LNCaP clone FGC (cell line): ENCODE measurements at places on chromosomes 3 and 15.

- DNase-seq, result no peak
These were observed 2.1 kb upstream of the RHO start for GRCh38 chr3:129526121-129526900.

- DNase-seq, result no peak
These were observed 301.7 kb upstream of the UMPS start for GRCh38 chr3:124428372-124429128.

- DNase-seq, result no peak
These were observed 430.6 kb downstream of the FOXP1 start for GRCh38 chr3:71152892-71153265.

DNA sequence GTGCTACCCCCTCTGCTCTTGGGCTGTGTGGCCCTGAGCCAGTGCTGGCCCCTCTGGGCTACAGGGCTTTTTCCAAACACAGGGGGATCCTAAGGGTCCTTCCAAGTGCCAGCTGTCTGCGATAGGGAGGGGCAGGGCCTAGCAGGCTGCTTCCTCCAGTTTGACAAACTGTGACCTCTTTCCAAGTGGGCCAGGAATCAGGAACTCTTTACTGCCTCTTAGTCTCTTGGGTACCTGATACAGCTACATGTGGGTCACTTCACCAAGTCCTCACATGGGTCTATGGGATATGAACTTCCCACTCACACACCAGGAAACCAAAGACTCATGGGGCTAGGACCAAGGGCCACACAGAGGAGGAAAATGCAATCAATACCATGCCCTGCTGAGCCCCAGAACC is 25.4 kb downstream of the SEC61A1 start:
- no peak for DNase-seq

DNA sequence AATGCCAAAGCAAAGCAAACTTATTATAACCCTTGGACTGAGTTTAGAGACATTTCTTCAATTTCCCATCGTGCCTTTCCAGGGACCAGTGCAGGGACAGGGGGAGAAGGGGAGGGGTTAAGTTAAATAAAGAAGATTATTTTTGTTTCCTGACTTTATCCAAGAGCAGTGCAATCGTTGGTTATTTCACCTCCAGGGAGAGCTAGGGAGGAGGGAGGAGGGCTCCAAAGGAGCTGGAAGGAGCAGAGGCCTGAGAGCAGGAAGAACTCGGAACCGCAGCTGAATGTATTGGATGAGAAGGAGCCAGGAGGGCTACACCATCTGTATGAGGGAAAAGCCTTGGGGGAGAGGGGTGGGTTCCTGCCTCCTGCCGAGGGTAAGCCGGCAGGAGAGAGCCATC is 20.7 kb downstream of the HAPLN3 start:
- DNase-seq, result no peak

GRCh38 chr3:22288756-22289155 is 537.7 kb upstream of the ZNF385D start:
- DNase-seq, result no peak

DNA sequence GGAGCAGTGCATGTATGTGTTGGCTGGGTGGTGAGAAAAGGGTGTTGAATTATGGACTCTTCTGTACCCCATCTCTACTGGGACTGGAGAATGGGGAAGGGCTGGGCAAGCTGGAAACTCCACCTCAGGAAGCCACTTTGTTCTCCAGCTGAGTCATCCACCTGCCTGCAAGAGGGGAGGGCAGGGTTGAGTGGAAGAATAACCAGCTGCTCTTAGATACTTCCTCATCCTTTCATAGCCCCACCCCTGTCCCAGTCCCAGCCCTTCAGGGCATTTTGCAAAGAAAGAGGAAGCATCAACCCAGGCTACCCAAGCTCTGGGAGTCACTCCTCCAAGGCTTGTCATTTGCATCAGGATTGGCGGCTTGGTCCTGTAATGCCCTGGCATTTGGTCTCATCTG is 33.1 kb downstream of the RAB11A start:
- peak; percentile 21 for DNase-seq

GRCh38 chr3:56131974-56132590 is 336.2 kb downstream of the ERC2 start:
- no peak for DNase-seq

GRCh38 chr3:65666448-65667091 is 372.1 kb downstream of the MAGI1 start:
- DNase-seq, result no peak

- no peak for DNase-seq
These were observed 112.3 kb downstream of the CHCHD6 start for GRCh38 chr3:126816298-126816697.

DNA sequence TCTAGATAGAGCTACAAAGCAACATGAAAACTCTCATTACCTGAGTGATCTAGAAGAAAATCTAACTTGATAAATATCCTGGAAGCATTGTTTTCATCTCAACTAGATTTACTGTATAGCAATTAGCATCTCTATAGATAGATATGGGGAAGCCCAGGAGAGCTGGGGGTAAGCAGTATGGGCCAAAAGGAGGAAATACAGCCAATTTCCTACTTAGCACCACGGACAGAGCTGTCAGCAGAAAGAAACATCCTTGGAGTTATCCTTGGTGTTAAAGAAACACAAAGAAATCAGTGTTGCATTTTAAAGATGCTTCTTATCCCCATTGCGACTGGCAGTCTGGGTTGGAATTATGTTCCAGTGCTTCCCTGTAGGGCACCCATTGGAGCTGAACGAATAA is 126.2 kb downstream of the TIGIT start:
- DNase-seq, result no peak

DNA sequence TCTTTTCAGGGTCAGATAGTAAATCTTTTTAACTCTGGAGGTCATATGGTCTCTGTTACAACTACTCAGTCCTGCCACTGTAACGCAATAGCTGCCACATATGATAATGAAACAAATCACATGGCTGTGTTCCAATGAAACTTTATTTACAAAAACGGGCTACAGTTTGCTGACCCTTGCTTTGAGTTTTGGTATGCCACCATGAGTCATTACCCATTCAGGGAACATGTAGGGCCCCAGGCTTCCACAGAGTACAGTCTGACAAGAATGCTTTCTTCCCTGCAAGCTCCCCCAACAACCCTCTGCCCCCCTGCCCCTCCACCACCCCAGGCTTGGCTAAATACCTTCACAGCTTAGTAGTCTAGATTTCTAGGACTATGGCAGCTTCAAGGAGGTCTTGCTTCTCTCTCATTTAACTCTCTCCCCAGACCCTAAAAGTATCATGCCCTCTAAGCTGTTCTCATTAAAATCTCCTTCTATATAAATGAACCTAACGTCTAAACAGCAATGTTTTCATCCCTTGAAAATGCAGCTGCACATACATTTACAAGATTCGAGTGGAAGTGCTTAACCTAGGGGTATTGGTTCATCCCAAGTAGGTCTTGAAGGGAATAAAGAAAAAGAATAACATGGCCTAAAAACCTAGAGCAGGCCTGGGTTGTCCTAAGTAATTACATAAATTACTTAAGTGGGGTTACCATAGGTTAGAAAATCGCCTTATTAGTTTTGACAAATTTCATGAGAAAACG is 117.8 kb upstream of the PRICKLE2 start:
- DNase-seq, result no peak

- no peak for DNase-seq
These were observed 10.3 kb downstream of the CCDC54 start for GRCh38 chr3:107387555-107387954.

DNA sequence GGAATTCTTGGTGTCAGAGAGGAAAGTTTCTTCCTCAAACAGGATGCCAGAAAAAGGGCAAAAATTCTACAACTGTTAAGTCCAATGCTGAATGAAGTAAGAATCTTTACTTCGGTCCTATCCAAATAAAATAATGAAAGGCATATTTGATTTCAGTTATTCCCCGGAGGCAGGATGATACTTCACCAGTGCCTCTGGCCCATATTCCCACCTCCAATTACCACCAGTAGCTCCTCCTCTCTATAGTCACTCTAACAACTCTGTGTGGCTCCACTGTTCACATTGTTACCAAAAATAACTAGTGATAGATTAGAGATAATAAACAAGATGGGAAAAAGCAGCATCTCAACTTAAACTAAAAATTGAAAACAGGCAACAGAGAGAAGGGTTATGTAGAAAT is 20.7 kb downstream of the MAP1A start:
- no peak for DNase-seq

GRCh38 chr3:194471863-194472262 is 14.9 kb downstream of the ATP13A3 start:
- no peak for DNase-seq

DNA sequence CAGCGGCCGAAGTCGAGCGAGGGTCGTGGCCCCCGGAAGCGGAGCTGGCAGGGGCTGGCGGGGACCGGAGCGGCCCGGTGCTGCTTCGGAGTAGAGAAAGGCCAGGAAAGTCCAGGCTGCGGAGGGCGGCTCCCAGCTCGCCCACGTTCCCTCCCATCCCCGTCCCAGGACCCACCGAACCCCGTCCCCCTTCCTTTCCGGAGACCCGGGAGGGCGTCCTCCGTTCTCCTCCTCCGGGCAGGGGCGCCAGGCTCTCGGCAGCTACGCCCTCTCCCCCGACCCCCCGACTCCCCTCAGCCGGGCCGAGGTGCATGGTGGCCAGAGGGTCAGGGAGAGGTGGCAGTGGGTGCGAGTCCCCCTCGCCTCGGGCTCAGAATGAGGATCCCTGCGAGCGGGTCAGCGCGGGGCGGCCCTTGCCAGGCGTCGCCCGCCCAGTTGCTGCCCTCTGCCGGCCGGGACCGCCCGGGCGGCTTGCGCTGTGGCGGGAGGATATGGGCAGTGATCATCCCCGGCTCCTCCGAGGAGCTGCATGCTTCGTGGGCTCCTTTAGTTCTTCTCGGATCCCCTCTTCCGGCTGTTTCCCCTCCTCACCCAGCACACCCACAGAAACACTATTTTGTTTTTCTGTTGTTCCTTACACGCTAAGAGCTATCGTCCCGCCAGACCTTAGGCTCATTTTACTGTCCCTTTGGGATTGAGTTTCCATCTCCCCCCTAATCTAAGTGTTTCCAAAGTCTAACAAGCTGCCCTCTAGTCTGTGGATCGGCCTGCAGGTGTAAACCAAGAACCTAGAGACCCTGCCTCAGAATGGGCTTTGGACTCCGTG is 744 bp upstream of the ALDH1A2 start:
- DNase-seq, result no peak

- DNase-seq, result no peak
These were observed 8.6 kb downstream of the HIGD1A start for GRCh38 chr3:42795621-42796181.

- no peak for DNase-seq
These were observed 135.5 kb upstream of the COL8A1 start for GRCh38 chr3:99502871-99503270.

GRCh38 chr3:100640633-100641032 is 31.2 kb downstream of the ADGRG7 start:
- DNase-seq, result no peak

DNA sequence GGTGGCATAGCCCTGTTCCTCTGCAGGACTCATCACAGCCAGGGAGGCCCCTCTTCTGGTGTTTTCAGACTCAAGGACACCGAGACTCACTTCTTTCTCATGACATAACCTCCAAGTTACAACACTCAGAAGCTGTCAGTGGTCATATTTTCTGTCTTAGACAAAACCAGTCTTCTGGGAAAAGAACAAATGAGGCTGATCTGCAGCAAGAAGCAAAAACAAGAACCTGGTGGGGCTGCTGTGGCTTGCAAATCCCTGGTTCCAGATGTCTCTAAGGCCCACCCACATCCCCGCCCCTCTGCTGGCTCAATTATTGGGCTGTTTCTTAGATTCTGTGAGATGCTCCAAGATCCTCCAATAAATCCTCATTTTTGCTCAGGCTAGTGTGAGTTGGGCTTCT is 16.6 kb upstream of the LOXL1 start:
- no peak for DNase-seq

DNA sequence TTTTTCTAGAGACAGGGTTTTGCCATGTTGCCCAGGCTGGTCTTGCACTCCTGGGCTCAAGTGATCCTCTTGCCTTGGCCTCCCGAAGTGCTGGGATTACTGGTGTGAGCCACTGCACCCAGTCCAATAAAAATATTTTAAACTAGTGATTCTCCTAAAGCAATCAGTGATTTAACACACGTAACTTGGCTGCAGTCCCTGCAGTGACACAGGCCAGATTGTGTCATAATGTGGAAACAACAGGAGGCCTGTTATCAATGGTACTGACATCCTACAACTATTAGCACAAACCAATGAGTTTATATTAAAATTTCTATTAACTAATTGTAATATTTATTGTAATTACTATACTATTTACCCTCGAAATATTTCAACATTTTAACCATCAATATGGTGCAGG is 1.6 kb upstream of the SEC61A1 start:
- DNase-seq, result peak; percentile 50

GRCh38 chr3:167675848-167676247 is 22.1 kb upstream of the WDR49 start:
- no peak for DNase-seq

- DNase-seq, result no peak
These were observed 7.0 kb downstream of the EIF4A2 start for GRCh38 chr3:186790261-186790981.

DNA sequence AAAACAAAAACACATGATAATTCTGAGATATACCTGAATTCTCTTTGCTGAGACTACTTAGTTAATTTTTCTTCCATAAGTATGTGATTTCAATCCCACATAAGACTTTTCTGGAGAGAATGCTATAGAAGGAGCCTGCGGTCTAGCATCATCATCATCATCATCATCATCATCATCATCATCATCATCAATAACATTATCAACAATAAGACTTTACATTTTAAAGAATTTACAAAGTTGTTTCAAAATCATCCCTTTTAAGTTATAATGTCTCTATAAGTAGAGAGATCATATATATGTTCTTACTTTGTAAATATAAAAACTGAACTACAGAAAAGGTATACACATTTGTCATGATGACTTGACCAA is 965.3 kb downstream of the ROBO1 start:
- no peak for DNase-seq

DNA sequence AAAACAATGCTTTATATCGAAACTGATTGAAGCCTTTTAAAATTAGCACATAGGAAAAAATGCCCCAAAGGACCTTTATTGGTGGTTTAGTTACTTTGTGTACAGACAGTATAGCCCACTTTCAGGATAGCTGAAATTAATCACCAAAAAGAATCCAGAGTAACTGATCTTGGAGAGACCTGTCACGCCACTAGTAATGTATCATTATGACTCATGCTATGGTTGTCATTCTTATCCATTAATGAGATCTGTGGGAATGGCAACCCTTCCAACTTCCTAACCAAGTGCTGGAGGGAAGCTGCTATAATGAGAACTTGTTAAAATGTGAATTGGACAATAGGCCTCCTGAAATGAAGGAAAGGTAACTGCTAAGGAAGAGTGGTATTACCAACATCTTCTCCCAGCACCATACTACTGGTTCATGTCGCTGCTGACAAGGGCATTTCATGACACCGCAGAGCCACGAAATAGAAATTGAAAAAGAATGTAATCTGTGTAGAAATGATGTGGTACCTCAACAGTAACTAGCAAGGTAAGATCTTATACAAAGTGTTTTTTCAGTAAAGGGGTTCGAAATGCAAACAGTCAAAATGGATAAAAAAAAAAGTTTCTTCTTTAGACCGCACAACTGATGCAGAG is 7.1 kb upstream of the EMC4 start:
- DNase-seq, result no peak

GRCh38 chr3:65732051-65732935 is 306.4 kb downstream of the MAGI1 start:
- peak; percentile 4 for DNase-seq
